Spleen (tissue), 13 donors: ENCODE measurements at places on chromosomes 16 and 17. TPM values are rescaled to one million over a fixed set of nuclear protein-coding genes. Genes with fewer than 3 reads are reported as not detected.

- DNase-seq = no peak
Measured at GRCh38 chr17:57881783-57882351, 32.0 kb upstream of the MRPS23 start.

GRCh38 chr17:7046127-7046724 lies 2.3 kb upstream of the SLC16A11 start:
- DNase-seq = peak; percentile 83

GRCh38 chr17:43333433-43333943 lies 65.3 kb upstream of the ARL4D start:
- DNase-seq = no peak

The GNAO1 gene
- polyA plus RNA-seq = 0.33 TPM

The SLC52A1 gene
- 0.06 TPM for polyA plus RNA-seq
